Activated CD4-positive, alpha-beta T cell treated with anti-CD3 and anti-CD28 coated beads, Interleukin-2, amount 10 ng/mL, durations not matched to agents 7 days and 5 days (primary cell): ENCODE measurements at places on chromosomes 2 and 18. TPM values are rescaled to one million over a fixed set of nuclear protein-coding genes. Genes with fewer than 3 reads are reported as not detected.

GRCh38 chr2:157032017-157032416 is 225.5 kb upstream of the GALNT5 start:
- H3K4me3 ChIP-seq: no peak overlapping the region
- no peaks in the 10 kb centered on the region for H3K4me1 ChIP-seq
- H3K36me3 ChIP-seq: no peaks in the 10 kb centered on the region
- no peak overlapping the region for H3K27ac ChIP-seq
- no peak for DNase-seq

GRCh38 chr18:56258178-56258577 is 380.2 kb downstream of the TXNL1 start:
- no peaks in the 10 kb centered on the region for H3K36me3 ChIP-seq
- no peak overlapping the region for H3K27ac ChIP-seq
- H3K4me3 ChIP-seq: no peak overlapping the region
- no peaks in the 10 kb centered on the region for H3K4me1 ChIP-seq

- DNase-seq: no peak
- H3K36me3 ChIP-seq: no peaks in the 10 kb centered on the region
- H3K27ac ChIP-seq: no peak overlapping the region
- peaks cover 2% of the 10 kb centered on the region for H3K27me3 ChIP-seq
Observed at GRCh38 chr2:27079233-27080139, 1.1 kb downstream of the EMILIN1 start.

MALL gene
- not detected for total RNA-seq

NOSTRIN gene
- not detected for total RNA-seq
